ENCODE measurements at places on chromosomes 12 and 14. TPM values are rescaled to one million over a fixed set of nuclear protein-coding genes. Genes with fewer than 3 reads are reported as not detected.

Gene ASB2
- total RNA-seq, result 0.20 TPM

Gene A2M
- 915 TPM for total RNA-seq

Gene BEGAIN
- 0.70 TPM for total RNA-seq

Gene SLC25A47
- total RNA-seq, result 191 TPM

Gene GLI1
- total RNA-seq, result 0.20 TPM

Gene NR1H4
- total RNA-seq, result 61.6 TPM

GRCh38 chr12:85825746-85826145 lies 10.5 kb downstream of the RASSF9 start:
- DNase-seq, result no peak

GRCh38 chr14:52071675-52072074 lies 2.8 kb upstream of the NID2 start:
- DNase-seq, result no peak

- DNase-seq, result no peak
These were observed 9.1 kb downstream of the ABCD4 start for GRCh38 chr14:74293606-74294005.

GRCh38 chr12:123115409-123116121 lies 35.3 kb downstream of the PITPNM2 start:
- no peak for DNase-seq

DNA sequence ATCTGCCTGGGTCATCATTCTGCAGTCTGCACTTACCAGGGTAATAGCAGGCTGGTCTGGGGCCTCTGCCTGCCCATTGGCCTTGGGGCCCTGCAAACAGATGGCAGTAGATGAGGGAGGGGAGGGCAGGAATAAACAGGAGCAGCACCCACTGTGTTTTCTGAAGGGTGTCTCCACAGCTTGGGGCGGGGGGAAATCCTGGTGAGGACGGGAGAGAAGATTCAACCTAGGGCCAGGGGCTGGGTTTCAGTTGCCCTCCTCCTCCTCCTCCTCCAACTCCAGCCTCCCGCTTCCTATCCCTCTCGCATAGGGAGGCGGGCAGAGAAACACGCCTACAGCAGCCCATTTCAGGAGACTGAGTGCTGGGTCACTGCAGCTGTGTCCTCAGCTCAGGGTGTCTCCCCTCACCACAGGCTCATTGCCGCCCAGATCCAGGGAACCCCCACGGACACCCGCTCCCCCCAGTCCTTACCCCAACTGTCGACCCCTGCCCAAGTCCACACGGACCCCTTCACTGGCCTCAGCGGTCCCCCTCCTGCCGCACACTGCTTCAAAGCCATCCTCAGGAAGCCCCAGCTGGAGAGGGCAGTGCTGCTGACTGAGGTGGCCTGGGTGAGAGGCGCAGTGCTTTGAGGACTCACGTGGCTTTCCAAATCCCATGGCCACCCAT lies 9.1 kb upstream of the KRT80 start:
- DNase-seq, result no peak

DNA sequence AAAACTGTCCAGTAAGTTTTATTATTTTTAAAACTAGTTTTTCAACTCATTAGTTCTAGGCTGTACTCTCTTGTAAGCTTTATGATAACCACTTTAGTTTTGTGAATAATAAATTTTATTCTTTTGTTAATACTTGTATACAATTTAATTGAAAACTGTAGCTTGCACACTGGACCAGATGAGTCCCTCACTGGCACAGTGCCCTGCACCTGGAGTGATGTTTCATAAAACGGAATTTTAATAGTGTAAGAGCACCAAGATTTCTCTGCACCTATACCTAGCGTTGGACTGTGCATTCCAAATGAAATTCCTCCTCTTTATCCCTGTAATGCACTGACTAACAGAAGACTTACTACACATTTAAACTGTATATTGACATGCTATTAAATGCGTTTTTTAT lies 80.8 kb downstream of the PRIMA1 start:
- DNase-seq, result no peak

- DNase-seq, result no peak
These were observed 71.0 kb downstream of the SLC25A47 start for GRCh38 chr14:100393906-100394732.

- DNase-seq, result no peak
These were observed 31.1 kb downstream of the ZFYVE21 start for GRCh38 chr14:103746701-103747100.

- no peak for DNase-seq
These were observed 85.6 kb downstream of the BMP4 start for GRCh38 chr14:53871011-53871410.

DNA sequence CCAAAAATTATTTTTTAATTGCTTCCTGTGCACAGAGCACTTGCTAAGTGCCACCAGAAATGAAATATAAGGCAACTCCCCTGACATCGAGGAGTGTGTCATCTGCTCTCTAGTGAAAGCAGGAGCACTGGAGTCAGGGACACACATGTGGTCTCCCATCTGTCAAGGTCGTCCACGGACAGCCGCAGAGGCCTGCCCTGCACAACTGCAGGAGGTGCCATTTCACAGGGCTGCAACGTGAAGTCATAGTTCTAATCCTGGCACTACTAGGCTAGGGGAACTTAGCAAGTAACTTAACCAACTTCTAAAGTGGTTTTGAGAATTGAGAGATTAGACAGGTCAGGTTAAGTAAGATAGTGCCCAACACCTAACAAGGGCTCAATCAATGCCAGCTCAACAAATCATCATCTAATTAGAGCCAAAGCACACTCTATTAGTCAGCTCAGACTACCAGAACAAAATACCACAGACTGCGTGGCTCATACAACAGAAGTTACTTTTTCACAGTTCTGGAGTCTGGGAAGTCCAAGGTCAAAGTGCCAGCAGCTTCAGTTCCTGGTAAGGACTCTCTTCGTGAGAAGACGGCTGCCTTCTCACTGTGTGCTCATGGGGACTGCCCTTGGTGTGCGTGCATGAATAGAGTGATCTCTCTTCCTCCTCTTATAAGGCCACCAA lies 30.7 kb downstream of the FOXN3 start:
- DNase-seq, result no peak

DNA sequence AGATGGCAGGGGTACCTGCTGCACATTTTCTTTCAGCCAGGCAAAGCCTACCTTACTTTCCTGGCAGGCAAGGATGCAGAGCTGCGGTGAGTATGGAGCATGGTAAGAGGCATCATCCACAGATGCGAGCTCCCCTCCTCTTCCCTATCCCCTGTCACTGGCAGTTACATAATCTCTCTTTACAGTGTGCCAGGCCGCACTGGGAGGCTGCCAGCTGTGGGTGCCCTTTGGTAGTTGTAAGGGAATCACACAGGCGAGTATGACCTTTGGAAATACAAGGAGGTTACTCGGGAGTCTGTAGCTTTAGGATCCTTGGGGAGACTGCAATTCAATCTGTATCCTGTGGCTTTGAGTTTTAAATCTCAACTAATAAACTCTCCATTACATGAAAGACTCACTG lies 132.5 kb downstream of the KTN1 start:
- DNase-seq, result peak; percentile 87

- no peak for DNase-seq
These were observed 10.0 kb upstream of the KRT82 start for GRCh38 chr12:52415870-52416750.

- DNase-seq, result no peak
These were observed 85.1 kb downstream of the TMEM30B start for GRCh38 chr14:61196034-61196433.

GRCh38 chr12:75489613-75490210 lies 9.2 kb downstream of the GLIPR1 start:
- no peak for DNase-seq

GRCh38 chr12:75852143-75852542 lies 179.4 kb downstream of the PHLDA1 start:
- DNase-seq, result no peak

DNA sequence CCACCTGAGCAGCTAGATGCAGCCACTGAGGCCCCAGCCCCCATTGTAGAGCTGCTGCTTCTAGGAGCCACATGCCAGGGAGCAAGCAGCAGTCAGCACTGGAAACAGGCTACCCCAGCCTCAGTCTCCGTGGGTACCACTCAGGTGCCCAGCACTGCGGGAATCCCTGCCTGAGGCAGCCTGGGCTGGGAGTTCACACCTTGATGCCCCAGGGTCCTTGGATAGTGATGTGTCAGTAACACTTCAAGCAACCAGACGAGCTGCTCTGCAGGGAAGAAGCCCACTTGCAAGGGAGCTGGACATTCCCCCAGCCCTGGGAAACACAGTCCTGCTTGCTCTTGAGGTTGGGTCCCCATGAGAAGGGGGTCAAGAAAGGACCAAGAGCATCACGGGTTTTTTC lies 90.7 kb downstream of the ZFP36L1 start:
- no peak for DNase-seq

DNA sequence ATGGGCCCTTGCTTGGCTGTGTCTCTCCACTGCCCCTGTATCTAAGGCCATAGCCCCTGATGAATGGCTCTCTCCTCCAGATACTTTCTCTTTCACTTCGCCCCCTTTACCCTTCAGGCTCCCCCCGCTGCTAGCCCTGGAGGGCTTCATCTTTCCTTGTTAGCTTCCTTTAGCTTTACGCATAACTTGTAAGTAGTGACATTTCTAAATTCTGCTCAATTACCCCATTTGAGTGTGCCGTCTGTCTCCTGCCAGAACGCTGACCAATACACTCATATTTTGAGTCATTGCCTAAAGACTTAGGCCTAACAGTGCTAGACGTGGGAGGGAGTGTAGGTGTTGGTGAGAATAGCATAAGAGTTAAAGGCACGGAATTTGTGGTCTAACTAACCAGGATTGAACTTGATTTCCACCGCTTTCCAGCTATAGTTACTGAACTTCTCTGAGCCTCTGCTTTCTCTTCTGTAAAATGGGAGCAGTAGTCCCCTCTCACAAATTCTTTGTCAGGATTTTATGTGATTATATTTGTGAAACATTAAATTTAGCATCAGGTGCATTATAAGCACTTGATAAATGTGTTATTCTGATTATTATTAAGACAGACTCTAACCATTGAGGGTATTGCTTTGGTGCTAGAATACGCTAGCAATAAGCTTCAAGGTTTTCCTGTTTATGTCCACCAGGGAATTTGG lies 129.3 kb downstream of the ZFP36L1 start:
- peak; percentile 34 for DNase-seq

- DNase-seq, result no peak
These were observed 852.3 kb upstream of the TMEM132C start for GRCh38 chr12:127414636-127415035.

DNA sequence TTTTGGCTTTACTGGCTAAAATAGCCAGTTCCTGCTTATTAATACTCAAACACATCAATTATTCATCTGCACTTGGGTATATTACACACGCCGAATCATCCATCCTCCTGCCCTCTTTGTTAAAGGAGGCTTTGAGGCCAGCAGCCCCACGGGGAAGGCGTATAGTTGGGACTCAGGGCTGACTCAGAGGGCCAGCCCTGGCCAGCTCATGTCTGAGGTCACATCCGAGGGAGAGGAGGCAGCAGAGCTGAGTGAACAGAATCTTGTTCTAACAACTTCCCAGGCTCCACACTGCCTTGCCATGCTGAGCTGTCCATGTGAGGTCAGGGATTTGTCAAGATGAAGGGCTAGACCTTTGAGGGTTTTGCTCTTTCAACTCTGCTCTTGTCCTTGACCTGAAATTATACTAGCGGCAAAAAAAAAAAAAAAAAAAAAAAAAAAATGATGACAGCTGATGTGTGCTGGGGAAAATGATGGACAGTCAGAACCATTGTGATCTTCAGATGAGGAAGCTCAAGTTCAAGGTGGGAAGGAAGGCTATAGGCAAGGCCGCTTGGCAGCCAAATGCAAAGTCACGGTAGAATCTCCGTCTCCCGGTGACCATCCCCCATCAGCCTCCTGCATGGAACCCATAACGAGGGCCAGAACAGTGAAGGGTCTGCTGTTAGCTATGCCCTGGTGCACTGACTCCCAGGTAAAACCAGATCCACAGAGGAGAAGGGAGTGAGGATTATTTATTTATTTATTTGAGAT lies 12.5 kb upstream of the MARK3 start:
- no peak for DNase-seq

GRCh38 chr14:101497684-101498525 lies 63.4 kb upstream of the DIO3 start:
- peak; percentile 32 for DNase-seq

- no peak for DNase-seq
These were observed 59.5 kb upstream of the CDKN3 start for GRCh38 chr14:54337314-54337713.

- DNase-seq, result no peak
These were observed 1.1 kb upstream of the IRF9 start for GRCh38 chr14:24159777-24160498.

GRCh38 chr12:104280717-104281458 lies 22.7 kb upstream of the EID3 start:
- no peak for DNase-seq

Data from left lobe of liver (tissue), 2 donors.